ENCODE measurements at places on chromosomes 3 and 15. TPM values are rescaled to one million over a fixed set of nuclear protein-coding genes. Genes with fewer than 3 reads are reported as not detected.

Gene DZIP1L
- total RNA-seq, result 4.6 TPM

Gene CAMK2N2
- not detected for total RNA-seq

Gene ARL8B
- total RNA-seq, result 63.5 TPM

Gene NTRK3
- total RNA-seq, result under 0.01 TPM

Gene SLTM
- 81.7 TPM for total RNA-seq

Gene SH2D7
- not detected for total RNA-seq

Gene CYP19A1
- not detected for total RNA-seq

Gene C15orf62
- 1.0 TPM for total RNA-seq

Gene PLIN1
- under 0.01 TPM for total RNA-seq

Gene MAGEF1
- total RNA-seq, result 12.4 TPM

Gene LPCAT4
- 9.5 TPM for total RNA-seq

Gene FAM219B
- total RNA-seq, result 57.0 TPM

Gene ATP6V1A
- 150 TPM for total RNA-seq

Gene GOLGA6L10
- 0.65 TPM for total RNA-seq

Gene FRMD5
- total RNA-seq, result 3.4 TPM

Gene GOLGA6L26
- not detected for total RNA-seq

Gene RASGRF1
- total RNA-seq, result 2.2 TPM

Gene PSMD6
- total RNA-seq, result 90.2 TPM

Gene CCDC14
- 19.5 TPM for total RNA-seq

Gene A4GNT
- not detected for total RNA-seq

Gene FBXW12
- total RNA-seq, result not detected

Gene RTP1
- total RNA-seq, result not detected

Gene LIPH
- not detected for total RNA-seq

Gene GOLGA6L22
- total RNA-seq, result not detected

Gene CLDN18
- total RNA-seq, result not detected

Gene KY
- total RNA-seq, result not detected

Gene PYDC2
- total RNA-seq, result not detected

Gene CACNA2D3
- not detected for total RNA-seq

Gene COL6A5
- total RNA-seq, result not detected

Gene PLSCR2
- 0.34 TPM for total RNA-seq

Gene SI
- total RNA-seq, result not detected

Gene GOLGA8T
- not detected for total RNA-seq

Gene LPP
- total RNA-seq, result 57.7 TPM

Gene SPESP1
- 4.6 TPM for total RNA-seq

Gene PLD1
- 88.7 TPM for total RNA-seq

Measured in dermis blood vessel endothelial cell (primary cell).